ENCODE measurements at places on chromosomes 11 and 22.

GRCh38 chr11:48101958-48102357 lies 114.7 kb upstream of the OR4B1 start:
- DNase-seq = no peak

DNA sequence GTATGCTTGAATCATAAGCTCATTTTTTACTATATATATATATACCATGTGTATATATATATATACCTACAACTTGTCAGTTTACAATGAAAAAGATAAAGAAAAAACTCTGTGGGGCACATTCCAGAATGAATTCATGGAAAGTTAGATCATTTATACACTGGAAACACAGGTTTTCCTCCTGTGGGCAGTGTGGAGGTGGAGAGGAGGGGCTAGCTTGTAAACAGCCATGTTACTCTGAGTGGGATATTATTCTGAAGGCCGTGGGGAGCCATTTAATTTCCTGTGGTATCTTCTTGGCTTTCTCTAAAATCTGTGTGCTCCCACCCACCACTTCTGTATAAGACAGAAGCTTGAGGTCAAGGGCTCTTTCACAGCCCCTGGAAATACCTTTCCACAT lies 273.4 kb upstream of the MTNR1B start:
- DNase-seq = no peak

- no peak for DNase-seq
Measured at GRCh38 chr11:73397468-73398131, 21.4 kb downstream of the RELT start.

GRCh38 chr22:20615021-20615420 lies 107.6 kb downstream of the MED15 start:
- DNase-seq = no peak

GRCh38 chr11:19552161-19552560 lies 160.5 kb upstream of the NAV2 start:
- no peak for DNase-seq

GRCh38 chr22:24996420-24996952 lies 44.0 kb downstream of the KIAA1671 start:
- DNase-seq = peak; percentile 87

GRCh38 chr22:42977569-42977968 lies 37.4 kb downstream of the PACSIN2 start:
- DNase-seq = no peak

DNA sequence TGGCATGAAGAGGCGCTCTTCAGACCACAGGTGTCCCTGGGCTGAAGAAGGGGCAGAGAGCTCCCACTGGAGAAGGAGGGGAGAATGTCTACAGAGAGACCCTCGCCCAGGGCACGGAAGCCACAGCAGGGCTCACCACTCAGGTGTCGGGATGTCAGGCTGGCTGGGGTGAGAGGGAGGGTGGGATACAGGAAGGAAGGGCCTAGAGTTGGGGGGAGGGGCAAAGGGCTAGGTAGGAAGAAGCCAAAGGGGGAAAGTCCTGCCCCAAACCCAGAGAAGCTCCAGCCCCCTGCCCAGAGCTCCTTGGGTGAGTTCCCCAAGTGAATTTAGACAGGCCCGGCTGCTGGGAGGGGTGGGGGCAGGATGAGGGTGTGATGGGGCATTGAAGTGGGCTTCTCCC lies 232.0 kb downstream of the CEP164 start:
- DNase-seq = peak; percentile 51
